Endothelial cell of umbilical vein (primary cell): ENCODE measurements at places on chromosomes 1 and 21.

DNA sequence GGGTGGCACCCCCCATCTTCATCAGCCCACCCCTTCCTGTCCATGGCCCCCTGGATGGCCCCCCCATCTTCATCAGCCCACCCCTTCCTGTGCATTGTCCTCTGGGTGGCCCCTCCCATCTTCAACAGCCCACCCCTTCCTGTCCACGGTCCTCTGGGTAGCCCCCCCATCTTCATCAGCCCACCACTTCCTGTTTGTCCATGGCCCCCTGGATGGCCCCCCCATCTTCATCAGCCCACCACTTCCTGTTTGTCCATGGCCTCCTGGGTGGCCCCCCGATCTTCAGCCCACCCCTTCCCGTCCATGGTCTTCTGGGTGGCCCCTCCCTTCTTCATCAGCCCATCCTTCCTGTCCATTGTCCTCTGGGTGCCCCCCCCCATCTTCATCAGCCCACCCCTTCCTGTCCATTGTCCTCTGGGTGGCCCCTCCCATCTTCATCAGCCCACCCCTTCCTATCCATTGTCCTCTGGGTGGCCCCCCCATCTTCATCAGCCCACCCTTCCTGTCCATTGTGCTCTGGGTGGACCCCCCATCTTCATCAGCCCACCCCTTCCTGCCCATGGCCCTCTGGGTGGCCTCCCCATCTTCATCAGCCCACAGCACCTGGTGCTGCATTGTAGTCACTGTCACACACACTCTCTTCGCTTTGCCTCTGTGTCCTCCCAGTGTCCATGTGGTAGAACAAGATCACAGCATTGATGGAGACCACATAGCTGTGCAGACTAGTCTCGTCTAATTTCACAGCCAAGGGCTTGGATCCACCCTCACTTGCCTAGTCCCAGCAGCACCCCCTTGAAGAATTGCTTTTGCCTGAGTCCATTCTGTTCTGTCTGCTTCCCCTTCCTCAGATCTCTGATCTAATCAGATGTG is 95.9 kb downstream of the PCBP3 start:
- DNase-seq, result no peak

GRCh38 chr1:56908619-56909221 is 54.1 kb downstream of the C8A start:
- DNase-seq, result no peak

GRCh38 chr1:233735847-233736246 is 121.9 kb downstream of the KCNK1 start:
- DNase-seq, result no peak

DNA sequence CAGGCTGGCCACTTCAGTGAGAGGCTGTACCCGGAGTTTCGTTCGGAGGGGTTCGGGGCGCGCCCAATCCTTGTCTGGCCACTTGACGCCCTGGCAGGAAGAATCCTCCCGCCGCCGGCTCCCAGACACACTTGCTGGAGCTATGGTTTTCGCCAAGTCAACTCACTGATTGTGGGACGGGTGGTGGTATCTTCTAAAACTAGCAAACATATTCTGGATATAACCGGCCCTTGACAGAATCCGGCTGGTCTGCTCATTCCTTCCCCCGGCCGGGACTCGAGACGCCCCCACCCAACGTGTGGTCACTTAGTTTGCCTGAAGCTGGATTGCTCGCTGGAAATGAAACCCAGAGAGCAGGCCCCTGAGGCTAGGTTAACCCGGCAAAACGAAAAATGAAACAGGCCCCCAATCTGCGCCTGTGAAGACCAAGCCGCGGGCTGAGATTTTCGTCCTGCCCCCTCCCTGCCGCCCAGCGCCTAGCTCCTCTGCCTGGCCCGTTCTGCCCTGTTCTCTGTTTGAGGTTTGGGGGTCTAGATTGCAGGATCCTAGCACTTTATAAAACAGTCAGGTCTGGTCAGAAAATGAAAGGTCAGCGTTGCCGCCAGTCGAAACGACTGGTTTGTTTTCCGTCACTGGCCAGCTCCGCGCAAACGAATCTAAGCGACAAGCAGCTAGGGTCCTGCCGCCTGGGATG is 4.6 kb downstream of the GFI1 start:
- DNase-seq, result peak; percentile 37

DNA sequence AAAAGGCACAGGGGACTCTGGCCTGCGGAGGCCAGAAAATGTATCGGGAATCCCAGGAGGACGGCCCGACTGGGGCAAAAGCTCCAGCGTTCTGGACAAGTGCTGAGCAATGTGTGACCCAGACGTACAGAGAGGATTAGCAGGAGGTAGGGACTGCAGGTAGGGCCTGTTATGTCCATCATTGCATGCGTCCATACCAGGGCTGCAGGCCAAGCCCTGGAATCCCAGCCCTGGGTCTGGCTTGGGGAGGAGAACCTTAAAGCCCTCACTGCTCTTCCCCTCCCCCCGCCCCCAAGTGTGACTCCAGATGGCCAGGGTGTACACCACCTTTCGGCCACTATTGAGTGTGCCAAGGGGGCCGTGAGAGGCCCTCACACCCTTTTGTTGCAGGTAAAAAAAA is 2.0 kb downstream of the RNF207 start:
- no peak for DNase-seq

DNA sequence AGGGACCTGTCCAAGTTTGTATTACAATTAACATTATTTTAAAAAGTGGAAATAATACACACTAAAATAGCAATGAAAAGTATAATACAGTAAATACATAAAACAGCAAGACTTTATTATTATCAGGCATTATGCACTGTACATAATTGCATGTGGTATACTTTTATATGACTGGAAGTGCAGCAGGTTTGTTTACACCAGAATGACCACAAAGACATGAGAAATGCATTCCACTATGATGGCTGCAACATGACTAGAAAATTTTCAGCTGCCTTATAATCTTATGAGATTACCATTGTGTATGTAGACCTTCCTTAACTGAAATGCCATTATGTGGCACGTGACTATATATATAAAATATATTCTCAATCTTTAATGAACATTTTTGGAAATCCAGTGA is 1699.6 kb downstream of the KCNT2 start:
- DNase-seq, result no peak

DNA sequence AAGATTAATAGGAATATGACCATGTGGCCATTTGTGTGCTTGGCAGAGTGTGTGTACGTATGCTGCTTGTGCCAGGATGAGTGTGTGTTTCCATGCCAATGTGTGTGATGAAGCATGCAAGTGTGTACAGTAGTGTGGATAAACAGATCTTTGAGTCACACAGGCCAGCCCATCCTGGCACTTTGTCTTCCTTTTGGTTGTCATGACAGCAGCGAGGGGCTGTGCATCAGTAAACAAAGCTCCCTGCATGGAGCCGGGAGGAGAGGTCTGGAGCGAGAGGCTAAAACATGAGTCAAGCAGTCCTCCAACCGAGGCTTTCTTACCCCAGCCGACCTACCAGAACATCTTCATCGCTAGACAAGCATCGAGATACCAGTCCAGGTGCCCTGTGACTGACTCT is 221.2 kb downstream of the CACNA1E start:
- DNase-seq, result no peak

DNA sequence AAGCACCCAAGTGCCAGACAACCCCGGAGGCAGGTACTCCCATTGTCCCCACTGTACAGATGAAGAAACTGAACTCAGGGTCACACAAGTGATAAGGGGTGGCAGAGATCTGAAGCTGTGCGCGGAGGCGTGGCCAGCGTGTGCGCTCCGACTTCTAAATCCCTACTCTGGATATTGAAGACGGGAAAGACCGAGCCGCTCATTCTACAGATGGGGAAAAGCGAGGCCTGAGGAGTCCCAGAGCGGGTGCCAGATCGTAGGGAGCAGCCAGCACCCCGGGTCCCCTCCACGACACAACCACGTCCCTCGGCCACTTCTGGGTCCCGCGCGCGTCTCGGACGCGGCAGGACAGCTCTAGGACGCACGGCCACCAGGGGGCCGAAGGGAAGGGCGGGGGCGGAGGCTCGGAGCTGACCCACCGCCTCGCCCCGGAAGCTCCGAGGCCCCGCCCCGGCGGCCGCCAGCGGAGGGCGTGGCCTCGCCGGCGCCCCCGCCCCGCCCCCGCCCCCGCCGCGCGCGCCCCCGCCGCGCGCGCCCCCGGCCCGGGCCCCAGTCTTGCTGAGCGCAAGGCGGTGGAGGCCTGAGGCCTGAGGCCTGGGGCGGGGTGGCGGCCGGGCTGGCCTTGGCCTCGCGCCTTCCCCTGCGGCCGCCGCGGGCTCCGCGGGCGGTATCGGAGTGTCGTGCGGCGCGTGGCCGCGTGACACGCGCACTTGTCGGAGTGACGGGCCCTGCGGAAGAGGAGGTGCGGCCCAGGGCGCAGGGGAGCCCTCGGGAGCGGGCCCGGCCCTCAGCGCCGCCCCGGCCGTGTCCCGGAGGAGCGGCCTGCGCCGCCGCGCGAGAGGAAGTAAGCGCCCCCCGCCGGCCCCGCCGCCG is at the start of gene H6PD:
Gene H6PD (plus strand): TSS at position 552 of the 873 bp plus-strand sequence. CDS start 10,161 bp downstream, outside the sequence.
- DNase-seq, result peak; percentile 74

- no peak for DNase-seq
These were observed 38.5 kb downstream of the PTPRF start for GRCh38 chr1:43569175-43569574.

GRCh38 chr1:39960431-39960958 is 5.5 kb downstream of the MFSD2A start:
- DNase-seq, result no peak

GRCh38 chr1:182122913-182123260 is 61.4 kb upstream of the ZNF648 start:
- DNase-seq, result no peak

GRCh38 chr1:185626344-185626743 is 107.8 kb upstream of the HMCN1 start:
- no peak for DNase-seq

DNA sequence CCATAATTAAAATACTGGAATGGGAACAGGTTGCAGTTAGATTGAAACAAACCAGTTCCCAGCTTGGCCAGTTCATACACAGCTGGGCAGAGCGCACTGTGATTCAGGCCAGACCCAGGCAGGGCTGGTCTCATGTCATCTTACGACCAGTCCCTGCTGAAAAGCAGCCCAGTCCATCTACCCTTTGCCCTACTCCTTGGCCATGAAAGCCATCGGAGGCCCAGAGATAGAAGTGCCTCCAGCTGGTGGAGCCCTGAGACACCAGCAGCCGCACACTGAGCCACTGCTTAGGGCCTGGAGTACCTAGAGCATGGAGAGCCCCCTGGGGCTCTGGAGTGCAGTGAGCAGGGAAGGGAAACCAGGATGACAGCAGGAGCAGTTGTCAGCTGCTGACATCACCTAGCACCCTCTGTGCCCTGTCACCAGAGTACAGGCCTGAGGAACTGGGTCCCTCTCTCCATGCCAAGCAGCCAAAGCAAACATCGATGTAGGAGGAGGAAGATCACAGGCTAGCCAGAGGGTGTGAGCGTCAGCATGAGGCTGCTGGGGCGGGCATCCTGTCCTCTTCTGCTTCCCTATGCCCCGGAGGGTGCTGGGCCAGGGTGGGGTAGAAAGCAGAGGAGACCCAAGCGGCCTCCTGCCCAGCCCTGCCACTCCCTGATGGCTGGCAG is 34.2 kb upstream of the TMEM125 start:
- no peak for DNase-seq

DNA sequence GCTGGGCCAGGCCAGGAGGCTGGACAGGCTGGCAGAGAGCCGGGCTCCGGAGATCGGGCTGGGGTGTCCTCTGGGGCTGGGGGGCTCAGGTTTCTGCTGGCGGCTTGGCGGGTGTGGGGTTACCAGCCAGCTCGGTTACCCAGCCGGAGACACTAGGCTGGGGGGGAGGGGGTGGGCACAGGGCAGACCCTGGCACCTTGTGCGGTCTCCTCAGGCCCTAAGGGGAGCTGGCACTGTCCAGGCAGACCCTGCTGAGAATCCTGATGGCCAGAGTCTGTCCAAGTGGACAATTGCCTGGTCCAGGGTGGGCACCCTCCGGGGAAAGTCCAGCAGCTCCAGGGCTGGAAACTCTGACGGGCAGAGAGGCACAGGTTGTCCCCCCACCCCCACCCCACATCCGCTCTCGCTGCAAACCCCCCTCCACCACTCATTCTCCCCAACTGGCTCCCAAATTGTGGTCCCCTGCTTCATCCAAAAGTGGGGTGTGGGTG is 6.7 kb downstream of the ZBTB7B start:
- DNase-seq, result no peak

- no peak for DNase-seq
These were observed 74.7 kb downstream of the MEGF6 start for GRCh38 chr1:3536420-3537195.

- DNase-seq, result peak; percentile 29
These were observed at the start of gene RAP1GAP for GRCh38 chr1:21669258-21670058. RAP1GAP (minus strand) TSS chr1:21669357; CDS start chr1:21620032, 49,325 bp downstream.

DNA sequence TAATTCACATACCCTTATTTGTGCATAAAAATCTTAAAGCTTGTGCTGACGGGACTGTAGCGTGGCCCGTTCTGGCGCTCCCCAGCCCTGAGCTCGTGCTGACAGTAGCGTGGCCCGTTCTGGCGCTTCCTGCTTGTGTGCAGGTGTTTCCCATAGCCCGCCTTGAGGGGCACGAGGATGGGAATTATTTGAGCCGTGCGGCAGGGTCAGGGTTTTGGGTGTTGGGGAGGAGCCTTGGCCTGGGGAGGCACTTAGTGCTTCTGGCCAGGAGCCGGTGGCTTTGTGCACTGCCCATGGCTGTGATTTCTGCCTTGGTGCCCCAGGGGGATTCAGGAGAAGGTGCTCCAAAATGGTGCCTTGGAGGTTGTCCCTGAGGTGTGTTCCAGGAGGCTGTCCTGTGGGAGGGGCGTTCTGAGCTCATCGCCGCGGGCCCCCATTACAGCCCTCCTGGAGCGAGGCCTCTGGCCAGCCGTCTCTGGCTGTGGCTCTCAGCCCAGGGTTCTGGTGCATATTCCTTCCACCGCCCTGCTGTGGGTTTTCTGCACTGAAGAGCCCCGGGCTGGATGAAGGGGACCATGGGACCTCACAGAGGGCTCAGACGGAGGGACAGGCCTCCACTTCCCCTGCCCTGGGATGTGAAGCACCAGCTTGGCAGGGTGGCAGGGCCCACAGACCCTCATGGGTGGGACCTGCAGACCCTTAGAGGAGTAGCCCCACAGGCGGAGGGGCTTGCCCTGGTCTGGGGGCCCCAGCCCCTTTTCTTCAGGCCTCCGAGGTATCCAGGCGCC is 6.6 kb downstream of the SLX9 start:
- no peak for DNase-seq

DNA sequence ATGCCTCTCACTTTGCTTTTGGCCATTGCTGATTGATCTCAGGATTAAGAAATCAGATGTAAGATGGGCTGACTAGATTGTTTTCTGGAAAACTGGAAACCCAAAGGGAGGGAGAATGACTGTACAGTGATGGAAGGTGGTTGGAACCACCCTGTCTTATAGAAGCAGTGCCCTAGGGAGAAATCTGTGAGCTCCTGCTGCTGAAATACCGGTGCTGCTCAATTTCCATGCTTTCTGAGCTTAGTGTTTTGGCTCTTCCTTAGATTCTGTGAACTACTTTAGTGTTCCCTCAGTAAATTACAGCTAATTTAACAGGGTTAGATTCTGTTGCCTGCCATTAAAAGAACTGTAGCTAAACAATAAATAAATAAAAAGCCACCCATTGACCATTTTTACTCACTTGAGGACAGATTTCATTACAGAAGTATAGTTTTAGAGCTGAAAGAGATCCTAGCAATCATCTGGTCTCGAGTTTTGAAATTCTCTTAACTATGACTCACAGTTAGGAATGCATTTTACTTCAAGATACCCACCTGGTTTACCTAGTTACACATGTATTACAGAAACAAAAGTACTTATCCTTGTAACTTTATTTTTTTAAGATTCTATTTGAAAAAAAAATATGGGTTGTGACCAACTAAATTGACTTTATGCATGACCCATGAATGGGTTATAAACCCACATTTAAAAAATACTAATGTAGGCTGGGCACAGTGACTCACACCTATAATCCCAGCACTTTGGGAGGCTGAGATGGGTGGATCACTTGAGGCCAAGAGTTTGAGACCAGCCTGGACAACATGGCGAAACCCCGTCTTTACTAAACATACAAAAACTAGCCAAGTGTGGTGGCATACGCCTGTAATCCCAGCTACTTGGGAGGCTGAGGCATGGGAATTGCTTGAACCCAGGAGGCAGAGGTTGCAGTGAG is 33.2 kb downstream of the CAMSAP2 start:
- no peak for DNase-seq
